ENCODE measurements at places on chromosomes 2 and 18. TPM values are rescaled to one million over a fixed set of nuclear protein-coding genes. Genes with fewer than 3 reads are reported as not detected.

SLC35F6 gene
- total RNA-seq = 36.0 TPM

MAL gene
- total RNA-seq = not detected

OTOS gene
- total RNA-seq = not detected

GAREM1 gene
- total RNA-seq = 2.2 TPM
